Activated naive CD8-positive, alpha-beta T cell treated with anti-CD3 and anti-CD28 coated beads, Interleukin-2, amount 10 ng/mL, durations not matched to agents 7 days and 5 days (primary cell): ENCODE measurements at places on chromosomes 12 and 14. TPM values are rescaled to one million over a fixed set of nuclear protein-coding genes. Genes with fewer than 3 reads are reported as not detected.

The TCL1B gene
- not detected for total RNA-seq

The PRMT5 gene
- total RNA-seq: 35.7 TPM

The PCBP2 gene
- 824 TPM for total RNA-seq

The TNFAIP2 gene
- 3.0 TPM for total RNA-seq

The PAX9 gene
- not detected for total RNA-seq

The OASL gene
- 43.7 TPM for total RNA-seq

The EML5 gene
- 2.9 TPM for total RNA-seq

The COX8C gene
- total RNA-seq: not detected

The PRKD1 gene
- total RNA-seq: not detected

- peaks cover 15% of the 10 kb centered on the region for H3K36me3 ChIP-seq
- DNase-seq: no peak
- H3K4me3 ChIP-seq: peak overlapping the region; percentile 50
Observed at GRCh38 chr12:10293151-10293550, 14.5 kb upstream of the KLRD1 start.

GRCh38 chr12:105273601-105274000, 37.6 kb upstream of the APPL2 start:
- no peak overlapping the region for H3K27ac ChIP-seq
- no peak for DNase-seq
- H3K36me3 ChIP-seq: no peaks in the 10 kb centered on the region
- H3K4me1 ChIP-seq: peaks cover 2% of the 10 kb centered on the region
- H3K4me3 ChIP-seq: no peak overlapping the region
- H3K27me3 ChIP-seq: peaks cover 16% of the 10 kb centered on the region

DNA sequence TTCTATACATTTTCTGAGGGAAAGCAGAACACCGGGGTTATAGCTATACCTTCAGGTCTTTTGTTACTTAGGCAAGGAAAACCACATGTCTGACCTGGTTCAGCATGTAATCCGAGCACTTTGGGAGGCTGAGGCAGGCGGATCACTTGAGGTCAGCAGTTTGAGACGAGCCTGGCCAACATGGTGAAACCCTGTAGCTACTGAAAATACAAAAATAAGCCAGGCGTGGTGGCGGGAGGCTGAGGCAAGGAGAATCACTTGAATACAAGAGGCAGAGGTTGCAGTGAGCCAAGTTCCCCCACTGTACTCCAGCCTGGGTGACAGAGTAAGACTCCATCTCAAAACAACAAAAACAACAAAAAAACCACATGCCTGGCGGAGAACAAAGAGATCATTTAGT, 177.6 kb downstream of the ACSS3 start:
- H3K4me3 ChIP-seq: no peak overlapping the region
- no peaks in the 10 kb centered on the region for H3K4me1 ChIP-seq
- H3K27me3 ChIP-seq: no peaks in the 10 kb centered on the region

DNA sequence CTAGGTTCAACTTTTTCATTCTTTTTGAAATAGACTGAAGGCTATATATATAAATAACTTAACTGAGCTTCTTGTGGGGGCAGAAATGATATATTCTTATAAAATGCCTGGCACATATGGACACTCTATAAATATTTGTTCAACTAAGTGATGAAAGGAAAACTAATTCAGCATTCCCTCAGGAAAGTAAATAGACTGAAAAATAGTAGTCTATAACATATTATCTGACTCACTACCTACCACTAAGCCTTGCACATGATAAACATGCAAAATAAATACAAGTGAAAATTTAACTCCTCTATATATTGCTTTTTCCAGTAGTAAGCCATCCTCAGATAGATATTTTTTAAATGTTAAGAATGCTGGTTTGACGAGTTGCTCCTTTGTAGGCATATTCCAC, 15.7 kb upstream of the BMAL2 start:
- no peak overlapping the region for H3K27ac ChIP-seq
- H3K4me1 ChIP-seq: peaks cover 2% of the 10 kb centered on the region
- no peaks in the 10 kb centered on the region for H3K27me3 ChIP-seq
- H3K4me3 ChIP-seq: no peak overlapping the region

DNA sequence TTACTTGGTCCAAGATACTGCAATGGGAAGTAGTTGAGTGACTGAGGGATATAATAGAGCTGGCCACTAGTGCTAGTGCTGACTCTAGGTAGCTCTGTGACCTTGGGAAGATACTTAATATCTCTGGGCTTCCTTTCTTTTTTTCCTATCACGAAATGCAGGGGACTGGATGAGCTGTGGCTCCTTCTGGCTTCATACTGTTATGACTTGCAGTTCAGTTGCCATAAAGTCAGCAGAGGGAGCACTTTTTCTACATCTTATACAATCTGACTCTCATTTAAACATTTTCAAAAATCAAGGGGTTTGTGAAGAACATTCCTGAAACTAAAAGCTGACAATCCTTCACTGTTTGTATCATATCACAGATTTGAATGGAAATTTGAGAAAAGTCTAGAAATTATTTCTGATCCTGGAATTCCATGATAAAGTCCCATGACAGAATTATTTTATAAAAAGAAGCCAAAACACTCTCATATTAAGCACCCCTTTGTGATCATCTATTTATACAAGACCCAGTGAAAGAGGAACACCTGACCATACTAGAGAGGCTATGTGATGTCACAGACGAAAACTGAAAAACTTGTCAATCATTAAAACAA, 5.3 kb downstream of the BHLHE41 start:
- peaks cover 16% of the 10 kb centered on the region for H3K4me1 ChIP-seq
- no peak overlapping the region for H3K27ac ChIP-seq
- H3K27me3 ChIP-seq: peaks cover 81% of the 10 kb centered on the region
- H3K4me3 ChIP-seq: no peak overlapping the region
- no peaks in the 10 kb centered on the region for H3K36me3 ChIP-seq
- no peak for DNase-seq

- peak overlapping the region; percentile 97 for H3K27ac ChIP-seq
- H3K4me1 ChIP-seq: peaks cover 31% of the 10 kb centered on the region
- DNase-seq: peak; percentile 63
- peaks cover 49% of the 10 kb centered on the region for H3K36me3 ChIP-seq
- H3K27me3 ChIP-seq: no peaks in the 10 kb centered on the region
Observed at GRCh38 chr12:56160193-56160763, 2.1 kb downstream of the MYL6 start.

GRCh38 chr14:105431256-105431655, 11.6 kb downstream of the MTA1 start:
- no peak overlapping the region for H3K4me3 ChIP-seq
- H3K4me1 ChIP-seq: peaks cover 6% of the 10 kb centered on the region
- DNase-seq: no peak
- H3K27ac ChIP-seq: no peak overlapping the region
- H3K27me3 ChIP-seq: no peaks in the 10 kb centered on the region
- peaks cover 34% of the 10 kb centered on the region for H3K36me3 ChIP-seq
